Activated CD8-positive, alpha-beta memory T cell treated with anti-CD3 and anti-CD28 coated beads for 1 hour (primary cell): ENCODE measurements at places on chromosomes 1 and 21.

DNA sequence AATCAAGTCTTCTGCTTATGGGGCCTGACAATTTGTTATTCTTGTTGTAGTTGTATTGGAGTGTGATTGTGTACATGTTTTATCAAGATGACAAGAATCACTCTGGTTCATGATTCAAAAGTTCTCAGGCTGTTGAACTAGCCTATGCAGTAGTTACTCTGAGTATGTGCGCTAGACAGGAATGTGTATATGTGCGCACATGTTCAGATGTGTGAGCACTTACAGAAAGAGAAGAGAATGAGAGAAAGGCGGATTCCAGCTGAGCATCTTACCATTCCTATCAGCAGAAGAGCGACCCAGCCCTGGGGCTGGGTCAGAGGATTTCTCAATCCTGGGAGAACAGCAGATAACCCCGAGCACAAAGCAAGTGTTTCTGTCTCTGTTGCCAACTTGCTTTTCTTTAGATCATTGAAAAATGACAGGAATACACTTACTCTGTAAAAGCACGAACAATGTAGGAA lies 110.8 kb upstream of the HOOK1 start:
- no peak for DNase-seq

DNA sequence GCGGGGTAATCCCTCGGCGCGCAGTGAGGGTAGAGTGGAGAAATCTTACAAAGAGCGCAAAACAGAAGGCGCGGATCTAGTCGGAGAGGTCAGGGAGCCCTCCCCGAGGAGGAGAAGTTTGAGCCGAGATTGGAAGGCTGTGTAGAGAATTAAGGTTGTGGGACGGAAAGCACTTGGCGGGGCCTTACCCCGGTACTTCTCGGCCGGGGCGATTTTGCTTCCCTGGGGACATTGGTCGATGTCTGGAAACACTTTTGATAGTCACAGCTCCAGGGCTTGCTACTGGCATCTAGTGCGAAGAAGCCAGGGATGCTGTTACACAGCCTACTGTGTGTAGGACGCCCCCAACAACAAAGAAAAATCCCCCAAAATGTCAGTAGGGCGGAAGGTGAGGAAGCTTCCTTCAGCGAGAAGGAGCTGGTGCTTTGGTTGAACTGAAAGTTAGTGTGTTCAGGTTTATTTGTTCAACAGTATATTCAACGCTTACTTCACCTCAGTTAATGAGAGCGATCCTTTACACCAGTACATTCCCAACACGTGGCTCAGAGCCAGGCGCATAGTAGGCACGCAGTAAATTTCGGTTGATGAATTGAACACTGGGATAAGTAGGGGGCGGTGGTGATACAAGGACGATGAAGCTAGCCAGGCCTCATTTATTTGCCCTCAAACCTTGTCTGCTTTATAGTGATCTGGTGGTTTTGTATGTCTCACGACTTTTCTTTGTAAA lies 807 bp downstream of the CEP85 start:
- no peak for DNase-seq

DNA sequence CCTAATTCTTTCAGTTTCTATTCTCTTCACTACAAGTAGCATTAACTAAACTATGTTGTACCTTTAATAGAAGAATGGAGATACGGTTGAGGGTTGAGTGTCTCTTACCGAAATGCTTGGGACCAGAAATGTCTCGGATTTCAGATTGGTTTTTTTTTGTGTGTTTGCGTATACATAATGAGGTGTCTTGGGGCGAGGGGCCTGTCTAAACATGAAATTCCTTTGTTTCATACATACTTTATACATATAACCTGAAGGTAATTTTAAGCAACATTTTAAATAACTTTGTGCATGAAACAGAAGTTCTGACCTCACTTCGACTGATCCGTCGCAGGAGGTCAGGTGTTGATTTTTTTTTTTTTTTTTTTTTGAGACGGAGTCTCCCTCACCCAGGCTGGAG lies 36.3 kb upstream of the MYOCOS start:
- no peak for DNase-seq

GRCh38 chr1:224211206-224211962 lies 28.3 kb downstream of the DEGS1 start:
- DNase-seq: no peak

- no peak for DNase-seq
These were observed 12.4 kb upstream of the ATP1A1 start for GRCh38 chr1:116360429-116361173.

- DNase-seq: no peak
These were observed 271.7 kb downstream of the NPHP4 start for GRCh38 chr1:5720484-5720883.

- DNase-seq: no peak
These were observed 5.9 kb downstream of the KIAA2013 start for GRCh38 chr1:11920239-11920903.

DNA sequence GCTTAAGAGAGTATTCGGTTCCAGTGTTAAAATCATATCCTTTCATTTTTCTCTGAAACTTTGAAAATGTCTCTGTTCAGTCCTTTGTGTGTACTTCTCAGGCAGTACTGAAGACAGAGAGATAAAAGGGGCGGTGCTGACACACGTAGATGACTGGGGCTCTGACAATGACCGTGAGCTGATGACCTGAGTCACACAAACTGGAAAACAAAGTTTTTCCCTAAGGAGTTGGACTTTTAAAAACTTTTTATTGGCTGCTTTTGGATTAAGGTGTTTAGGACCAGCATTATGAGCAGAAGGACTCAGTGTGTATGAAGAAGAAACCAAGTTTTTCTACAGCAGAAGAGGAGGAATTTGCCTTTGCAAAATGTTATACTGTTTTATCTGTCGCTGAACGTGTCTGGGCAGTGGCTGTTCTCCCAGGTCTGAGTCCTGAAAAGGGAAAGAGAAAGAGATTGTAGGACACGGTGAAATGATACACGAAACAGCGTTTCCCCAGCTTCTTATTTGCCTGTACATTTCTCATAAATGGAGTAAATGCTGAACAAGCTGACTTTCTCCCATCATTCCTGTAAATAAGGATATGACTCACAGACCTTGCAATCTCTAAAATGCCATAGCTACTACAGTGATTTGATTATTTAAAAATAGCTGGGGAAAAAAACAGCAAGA lies 51.5 kb downstream of the MAP3K7CL start:
- no peak for DNase-seq

DNA sequence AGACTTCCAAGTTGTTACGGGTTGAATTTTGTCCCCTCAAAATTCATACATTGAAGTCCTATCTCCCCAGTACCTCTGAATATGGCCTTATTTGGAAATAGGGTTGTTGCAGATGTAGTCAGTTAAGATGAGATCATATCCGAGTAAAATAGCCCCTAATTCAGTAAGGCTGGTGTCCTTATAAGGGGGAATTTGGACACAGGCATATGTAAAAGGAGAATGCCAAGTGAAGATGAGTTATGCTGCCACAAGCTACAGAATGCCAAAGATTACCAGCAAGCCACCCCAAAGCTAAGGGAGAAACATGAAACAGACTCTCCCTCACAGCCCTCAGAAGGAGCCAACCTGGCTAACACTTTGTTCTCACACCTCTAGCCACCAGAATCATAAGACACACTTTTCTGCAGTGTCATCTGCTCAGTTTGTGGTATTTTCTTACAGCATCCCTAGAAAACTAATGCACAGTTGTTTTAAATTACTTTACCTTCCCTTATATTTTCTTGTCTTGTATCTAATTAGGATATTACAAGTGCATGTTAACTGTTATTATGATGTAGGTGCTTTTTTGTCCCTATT lies 43.3 kb upstream of the PRDX6 start:
- no peak for DNase-seq

- DNase-seq: no peak
These were observed 1.2 kb upstream of the SMIM1 start for GRCh38 chr1:3771108-3772026.

DNA sequence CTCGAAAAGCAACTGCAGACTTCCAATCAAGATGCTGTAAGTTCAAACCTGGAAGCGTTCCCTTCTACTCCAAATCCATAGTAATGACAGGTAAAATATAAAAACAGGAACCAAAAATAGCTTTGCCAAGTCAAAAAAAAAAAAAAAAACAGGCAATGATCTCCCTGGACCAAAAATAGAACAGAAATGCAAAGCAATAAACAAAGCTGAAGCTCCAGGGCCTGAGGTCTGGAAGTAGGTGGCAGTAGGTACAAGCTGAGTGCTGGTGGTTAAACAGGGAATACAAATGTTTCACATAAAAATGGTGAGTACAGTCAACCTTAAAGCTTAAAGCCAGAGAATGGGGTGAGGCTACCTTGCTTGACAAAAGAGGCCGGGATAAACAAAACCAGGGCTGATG lies 610.8 kb downstream of the SMYD3 start:
- no peak for DNase-seq

- no peak for DNase-seq
These were observed 95.3 kb downstream of the CASZ1 start for GRCh38 chr1:10701145-10701544.

GRCh38 chr1:161943737-161944136 lies 79.9 kb downstream of the OLFML2B start:
- no peak for DNase-seq
